ENCODE measurements at places on chromosomes 1 and 21. TPM values are rescaled to one million over a fixed set of nuclear protein-coding genes. Genes with fewer than 3 reads are reported as not detected.
A peak's percentile ranks its signal among the peaks of the same experiment; 100 is the strongest.

- DNase-seq, result no peak
Observed at GRCh38 chr1:77430966-77431690, 149.3 kb downstream of the AK5 start.

IFNLR1 gene
- total RNA-seq, result 4.2 TPM

RGL1 gene
- 2.1 TPM for total RNA-seq

- DNase-seq, result no peak
Observed at GRCh38 chr1:9715536-9716226, 64.2 kb downstream of the PIK3CD start.

ILDR2 gene
- 2.4 TPM for total RNA-seq

- DNase-seq, result no peak
Observed at GRCh38 chr1:43509007-43509739, 21.5 kb upstream of the PTPRF start.

DNA sequence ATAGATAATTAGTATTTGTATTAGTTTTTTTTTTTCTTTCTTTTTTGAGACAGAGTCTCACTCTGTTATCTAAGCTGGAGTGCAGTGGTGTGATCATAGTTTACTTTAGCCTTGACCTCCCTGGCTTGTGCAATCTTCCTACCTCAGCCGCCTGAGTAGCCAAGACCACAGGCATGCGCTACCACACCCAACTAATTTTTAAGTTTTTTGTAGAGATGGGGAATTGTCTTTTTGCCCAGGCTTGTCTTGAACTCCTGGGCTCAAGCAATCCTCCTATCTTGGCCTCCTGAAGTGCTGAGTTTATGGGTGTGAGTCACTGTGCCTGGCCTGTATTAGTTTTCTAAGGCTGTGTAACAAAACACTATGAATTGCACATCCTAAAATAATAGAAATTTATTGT lies 58.3 kb downstream of the MSH4 start:
- no peak for DNase-seq

- DNase-seq, result no peak
Observed at GRCh38 chr1:66916320-66916719, 8.3 kb downstream of the DNAI4 start.

- peak; percentile 69 for DNase-seq
Observed at GRCh38 chr1:92709738-92710137, 75.2 kb downstream of the EVI5 start.

TACSTD2 gene
- total RNA-seq, result 1.4 TPM

DNA sequence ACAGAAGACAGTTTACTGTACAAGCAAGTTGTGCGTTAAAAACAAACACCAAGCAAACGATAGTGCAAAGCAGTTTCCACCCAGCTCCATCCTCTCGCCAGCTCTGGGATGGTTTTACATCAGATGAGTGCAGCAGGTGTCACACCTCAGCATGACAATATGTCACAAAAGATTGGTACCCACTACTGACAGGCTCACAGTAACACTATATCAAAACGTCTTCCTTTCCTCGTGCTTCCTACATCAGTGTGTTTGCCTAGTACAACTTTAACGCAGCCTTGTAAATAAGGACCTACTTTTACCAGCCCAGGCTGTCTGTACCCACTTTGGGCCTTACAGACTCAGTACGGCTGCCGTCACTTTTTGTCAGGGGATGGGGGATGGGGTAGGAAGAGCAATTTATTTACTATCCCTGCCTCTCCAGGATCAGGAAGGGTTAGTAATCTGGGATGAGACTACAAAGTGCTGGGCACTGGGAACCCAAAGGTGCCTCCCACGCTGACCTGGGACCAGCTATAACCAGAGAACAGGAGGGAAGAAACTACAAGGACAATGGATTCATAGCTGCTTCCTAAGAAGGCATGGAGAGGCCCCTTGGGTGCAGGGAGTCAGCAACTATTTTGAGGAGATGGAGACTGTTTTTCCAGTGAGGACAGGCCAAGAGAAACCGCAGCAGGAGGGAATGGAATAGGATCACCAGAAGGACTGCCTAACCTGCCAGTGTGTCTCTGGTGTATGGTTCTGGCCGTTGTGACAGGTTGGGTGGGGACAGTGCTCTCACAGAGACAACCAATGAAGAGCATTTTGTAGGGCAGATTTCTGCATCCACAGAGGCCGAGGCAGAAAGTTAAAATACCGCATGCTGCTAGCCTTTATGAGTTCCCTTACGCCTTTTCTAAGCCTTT lies 30.2 kb downstream of the RUNX3 start:
- DNase-seq, result no peak

HCRTR1 gene
- total RNA-seq, result not detected

DNA sequence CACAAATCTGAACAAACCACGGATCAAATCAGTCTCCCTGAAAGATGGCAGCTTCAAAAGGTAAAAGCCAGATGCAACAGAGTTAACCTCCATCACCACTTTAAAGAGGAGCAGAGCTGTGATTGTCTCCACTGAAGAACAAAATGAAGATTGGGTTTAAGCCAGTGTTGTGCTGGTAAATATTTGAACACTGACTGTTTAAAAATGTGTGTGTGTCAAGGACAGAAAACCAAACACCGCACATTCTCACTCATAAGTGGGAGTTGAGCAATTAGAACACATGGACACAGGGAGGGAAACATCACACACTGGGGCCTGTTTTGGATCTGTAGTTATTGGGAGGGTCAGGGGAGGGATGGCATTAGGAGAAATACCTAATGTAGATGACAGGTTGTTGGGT lies 83.9 kb downstream of the ST6GALNAC5 start:
- DNase-seq, result no peak

CCDC18 gene
- total RNA-seq, result 16.3 TPM

DNA sequence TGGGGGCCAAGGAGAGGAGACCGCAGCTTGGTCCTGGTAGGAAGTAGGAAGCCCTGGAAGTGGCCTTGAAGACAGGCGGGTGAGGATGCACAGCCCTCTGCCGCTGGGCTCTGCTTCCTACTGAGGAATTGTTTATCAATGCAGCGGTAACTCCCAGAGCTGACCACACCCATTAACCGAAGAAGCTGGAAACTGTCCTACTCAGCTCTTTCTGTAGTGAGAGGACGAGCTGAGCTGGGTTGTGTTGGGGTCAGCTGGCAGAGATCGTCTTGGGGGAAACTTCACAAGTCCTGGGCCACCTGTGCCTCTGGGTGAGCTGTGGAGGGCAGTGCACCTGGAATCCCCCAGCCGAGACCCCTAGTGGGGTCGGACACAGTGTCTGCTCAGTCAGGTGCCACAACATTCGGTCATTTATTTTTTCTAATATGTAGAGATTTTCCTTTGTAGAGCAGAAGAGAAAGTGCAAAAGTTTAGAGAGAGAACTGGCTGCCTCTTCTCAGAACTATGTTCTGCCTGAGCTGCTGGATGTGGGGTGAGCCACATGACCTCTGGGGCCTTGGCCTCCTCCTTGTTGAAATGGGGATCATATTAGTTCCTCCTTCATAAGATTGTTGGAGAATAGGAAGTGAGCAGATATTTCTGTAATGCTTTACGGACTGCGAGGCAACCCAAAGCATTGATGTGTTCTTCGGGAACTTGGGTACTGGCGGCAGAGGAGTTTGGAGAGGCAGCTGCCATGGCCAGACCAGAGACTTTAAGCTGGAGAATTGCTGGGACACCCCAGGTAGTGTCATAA lies 3.6 kb downstream of the NECAP2 start:
- DNase-seq, result no peak

KIF2C gene
- 62.9 TPM for total RNA-seq

GRCh38 chr1:215040190-215040589 lies 42.3 kb upstream of the KCNK2 start:
- no peak for DNase-seq

- DNase-seq, result no peak
Observed at GRCh38 chr1:185987611-185988321, 253.6 kb downstream of the HMCN1 start.

DNA sequence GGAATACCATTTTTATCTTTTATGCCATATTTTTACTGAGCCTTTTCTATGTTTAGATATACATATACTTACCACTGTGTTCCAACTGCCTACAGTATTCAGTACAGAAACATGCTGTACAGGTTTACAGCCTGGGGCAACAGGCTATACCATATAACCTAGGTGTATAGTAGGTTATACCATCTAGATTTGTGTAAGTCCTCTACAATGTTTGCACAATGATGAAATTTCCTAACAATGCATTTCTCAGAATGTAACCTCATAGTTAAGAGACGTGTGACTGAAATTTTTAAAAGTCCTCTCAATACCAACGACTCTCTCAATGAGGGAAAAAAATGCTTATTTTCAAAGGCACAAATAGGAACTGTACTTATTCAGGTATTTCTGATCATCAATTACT lies 21.7 kb downstream of the INTS7 start:
- no peak for DNase-seq

DNA sequence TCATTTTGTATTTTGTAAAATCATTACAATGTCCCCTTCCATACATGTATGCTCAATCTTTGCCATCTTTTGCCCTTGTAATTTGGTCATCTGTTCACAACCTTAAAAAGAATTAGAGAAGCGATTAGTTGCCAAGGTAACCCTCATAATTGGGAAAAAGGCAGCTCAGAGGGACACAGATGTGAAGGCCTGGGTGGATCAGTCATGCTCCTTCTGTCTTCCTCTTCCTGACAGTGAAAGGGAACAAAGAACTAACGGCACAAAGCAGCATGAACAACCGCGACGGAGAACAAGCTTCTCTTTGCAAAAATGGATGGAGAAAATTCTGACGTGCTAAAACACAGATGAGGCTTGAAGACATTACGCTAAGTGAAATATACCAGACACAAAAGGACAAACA lies 78.7 kb upstream of the COG2 start:
- no peak for DNase-seq

TLR5 gene
- total RNA-seq, result 0.50 TPM

- no peak for DNase-seq
Observed at GRCh38 chr21:38920631-38921398, 115.1 kb downstream of the ETS2 start.

GRCh38 chr1:181126871-181127587 lies 38.5 kb downstream of the IER5 start:
- DNase-seq, result no peak

DNA sequence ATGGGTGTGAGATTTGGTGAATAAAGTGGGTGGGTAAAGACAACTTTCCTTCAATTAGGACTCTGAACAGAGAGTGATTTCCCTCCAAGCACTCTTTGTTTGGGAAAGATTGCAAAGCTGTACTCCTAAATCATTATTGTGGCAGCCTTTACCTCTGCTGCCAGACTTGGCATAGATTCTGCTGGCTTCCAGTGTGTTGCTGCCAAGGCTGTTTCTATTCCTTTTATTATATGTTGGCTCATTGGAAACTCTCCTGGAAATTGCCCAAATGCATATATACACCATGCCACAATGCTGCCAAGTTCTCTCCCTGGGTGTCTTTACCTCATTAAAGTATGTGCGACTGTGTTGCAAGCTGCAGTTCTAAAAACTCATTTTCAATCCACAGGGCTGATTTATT lies 668.0 kb downstream of the MRPL39 start:
- DNase-seq, result no peak

DNA sequence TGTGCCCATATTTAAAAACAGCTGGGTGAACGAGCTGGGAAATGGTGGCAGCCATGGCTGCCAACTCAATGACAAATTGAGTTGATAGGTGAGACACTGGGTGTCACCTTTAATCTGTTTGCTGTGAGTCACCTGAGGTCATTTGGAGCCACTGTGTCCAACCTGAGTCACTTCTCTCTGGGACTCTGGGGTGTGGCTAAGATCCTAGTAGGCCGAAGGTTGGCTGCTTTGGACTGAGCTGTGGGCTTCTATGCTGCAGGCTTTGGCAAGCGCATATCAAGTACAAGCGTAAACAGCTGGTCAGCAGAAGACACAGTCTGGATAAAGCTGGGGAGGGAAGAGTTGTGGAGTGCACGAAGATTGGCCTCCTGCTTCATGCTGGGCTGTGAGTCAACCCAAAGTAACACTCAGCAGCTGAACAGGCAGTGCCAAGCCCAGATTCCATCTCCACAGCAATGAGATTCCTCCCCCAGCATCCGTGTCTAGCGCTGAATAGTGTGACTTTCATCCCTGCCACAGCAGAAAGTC lies 24.0 kb downstream of the TEX35 start:
- no peak for DNase-seq

DCST1 gene
- total RNA-seq, result not detected

GRCh38 chr21:36297938-36298572 lies 21.9 kb upstream of the MORC3 start:
- no peak for DNase-seq

KRTAP19-3 gene
- not detected for total RNA-seq

DNA sequence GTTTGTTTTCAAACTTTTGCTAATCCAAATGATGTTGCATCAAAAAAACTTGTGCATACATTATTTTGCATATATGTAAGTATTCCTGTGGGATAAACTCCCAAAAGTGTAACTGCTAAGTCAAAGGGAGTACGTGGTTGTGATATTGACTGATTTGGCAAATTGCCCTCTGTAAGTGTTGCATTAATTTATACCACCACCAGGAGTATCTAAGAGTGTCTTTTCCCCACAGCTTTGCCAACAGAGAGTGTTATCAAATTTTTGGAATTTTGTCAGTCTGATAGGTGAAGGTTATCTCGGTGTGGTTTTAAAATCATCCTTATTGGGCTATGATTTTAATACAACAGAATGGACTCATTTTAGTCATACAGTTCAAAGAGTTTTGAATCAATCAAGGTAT lies 30.1 kb upstream of the PARP1 start:
- DNase-seq, result peak; percentile 47

DNA sequence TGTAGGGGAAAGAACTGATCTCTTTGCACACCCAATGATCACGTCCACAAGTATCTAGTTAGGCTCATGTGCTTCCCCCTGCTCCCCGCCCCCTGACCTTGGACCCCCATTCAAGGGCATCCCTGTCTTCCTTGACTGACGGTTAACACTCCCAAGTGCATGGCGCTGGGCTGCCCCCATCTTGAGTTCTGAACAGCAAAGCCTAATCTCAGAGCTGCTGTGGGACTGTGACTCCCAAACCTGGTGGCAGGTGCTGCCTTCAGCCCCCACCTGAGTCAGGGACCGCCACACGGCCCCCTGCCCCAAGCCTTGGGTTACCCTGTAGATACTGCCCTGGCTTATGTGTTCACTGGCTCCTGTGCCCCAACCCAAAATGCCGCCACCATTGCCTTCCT lies 925 bp downstream of the TNNI1 start:
- no peak for DNase-seq

- DNase-seq, result no peak
Observed at GRCh38 chr1:228792601-228793000, 57.3 kb downstream of the RHOU start.

DNA sequence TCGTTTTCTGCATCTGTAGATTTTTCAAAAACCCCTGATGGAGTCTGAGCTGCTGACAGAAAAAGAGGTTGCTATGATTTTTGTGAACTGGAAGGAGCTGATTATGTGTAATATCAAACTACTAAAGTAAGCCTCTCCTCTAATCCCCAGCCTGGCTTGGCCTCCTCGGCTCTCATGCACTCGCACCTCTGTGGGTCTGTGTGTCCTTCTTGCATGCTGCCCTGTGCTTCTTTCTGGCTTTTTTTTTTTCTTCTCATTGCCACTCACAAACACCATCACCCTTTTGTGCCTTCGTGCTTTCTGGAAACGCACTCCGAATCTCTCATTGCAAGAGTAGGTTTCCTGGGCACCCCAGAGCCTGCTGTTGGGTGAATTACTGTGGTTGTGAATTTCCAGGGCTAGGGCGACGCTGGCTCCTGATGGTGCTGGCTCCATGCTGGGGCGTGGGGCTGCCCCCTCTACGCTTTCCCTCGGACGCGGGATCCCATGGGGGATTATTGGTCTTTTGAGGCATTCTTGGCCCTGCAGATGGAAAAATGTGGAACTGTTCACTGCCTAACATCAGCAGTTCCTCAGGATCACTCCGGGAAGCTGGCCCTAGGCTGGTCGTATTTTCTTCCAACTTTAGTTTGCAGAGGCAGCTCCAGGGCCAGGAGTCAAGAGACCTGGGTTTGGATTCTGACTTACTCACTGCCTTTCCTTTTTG lies 56.8 kb downstream of the ATP5PO start:
- no peak for DNase-seq

Measured in GM23338 (cell line).